ENCODE measurements at places on chromosomes 3 and 15. TPM values are rescaled to one million over a fixed set of nuclear protein-coding genes. Genes with fewer than 3 reads are reported as not detected.

DNA sequence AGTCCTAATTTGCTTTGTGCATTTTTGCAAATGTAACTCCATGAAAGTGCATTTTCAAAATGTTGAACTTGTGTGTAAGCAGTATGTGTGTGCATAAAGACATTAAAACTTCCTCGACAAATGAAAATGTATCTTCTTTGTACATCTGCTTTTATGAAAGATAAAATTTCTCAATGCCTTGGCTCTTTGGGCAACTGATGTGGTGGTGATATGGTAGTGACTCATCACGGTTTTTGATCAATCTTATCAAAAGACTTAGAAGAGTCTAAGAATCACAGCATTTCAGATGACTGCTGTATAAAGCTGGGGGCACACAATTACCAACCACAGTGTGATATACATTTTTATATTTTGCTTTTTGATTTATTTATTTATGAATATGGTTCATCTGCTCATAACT lies 5.4 kb upstream of the MASP1 start:
- no peak overlapping the region for H3K27ac ChIP-seq
- H3K27me3 ChIP-seq, result no peaks in the 10 kb centered on the region
- no peak overlapping the region for H3K4me3 ChIP-seq
- H3K36me3 ChIP-seq, result no peaks in the 10 kb centered on the region
- DNase-seq, result no peak
- H3K4me1 ChIP-seq, result no peaks in the 10 kb centered on the region

GRCh38 chr3:50334339-50335075 lies 6.1 kb downstream of the RASSF1 start:
- peaks cover 10% of the 10 kb centered on the region for H3K4me1 ChIP-seq
- peaks cover 27% of the 10 kb centered on the region for H3K36me3 ChIP-seq
- H3K27ac ChIP-seq, result no peak overlapping the region
- no peak for DNase-seq
- no peak overlapping the region for H3K4me3 ChIP-seq
- H3K27me3 ChIP-seq, result no peaks in the 10 kb centered on the region

DNA sequence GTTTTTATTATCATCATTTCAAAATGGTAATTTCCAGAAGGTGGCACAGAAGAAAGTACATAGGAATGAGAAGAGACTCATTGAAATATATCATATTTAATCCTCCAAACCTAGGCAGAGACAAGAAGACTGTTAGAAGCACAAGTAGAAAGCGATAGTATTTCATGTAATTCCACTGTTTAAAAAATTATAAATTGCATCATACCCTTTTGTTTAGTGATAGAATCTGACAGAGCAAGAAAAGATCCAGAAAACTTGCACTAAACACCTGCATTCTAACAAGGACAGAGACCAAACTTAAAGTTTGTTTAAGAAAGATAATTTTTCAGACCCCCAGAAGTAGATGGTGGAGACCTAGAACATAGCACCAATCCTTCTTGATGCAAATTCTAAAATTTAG lies 56.9 kb upstream of the CD96 start:
- no peak for DNase-seq
- no peaks in the 10 kb centered on the region for H3K4me1 ChIP-seq
- no peak overlapping the region for H3K27ac ChIP-seq
- H3K27me3 ChIP-seq, result no peaks in the 10 kb centered on the region
- H3K36me3 ChIP-seq, result no peaks in the 10 kb centered on the region
- H3K4me3 ChIP-seq, result no peak overlapping the region

DNA sequence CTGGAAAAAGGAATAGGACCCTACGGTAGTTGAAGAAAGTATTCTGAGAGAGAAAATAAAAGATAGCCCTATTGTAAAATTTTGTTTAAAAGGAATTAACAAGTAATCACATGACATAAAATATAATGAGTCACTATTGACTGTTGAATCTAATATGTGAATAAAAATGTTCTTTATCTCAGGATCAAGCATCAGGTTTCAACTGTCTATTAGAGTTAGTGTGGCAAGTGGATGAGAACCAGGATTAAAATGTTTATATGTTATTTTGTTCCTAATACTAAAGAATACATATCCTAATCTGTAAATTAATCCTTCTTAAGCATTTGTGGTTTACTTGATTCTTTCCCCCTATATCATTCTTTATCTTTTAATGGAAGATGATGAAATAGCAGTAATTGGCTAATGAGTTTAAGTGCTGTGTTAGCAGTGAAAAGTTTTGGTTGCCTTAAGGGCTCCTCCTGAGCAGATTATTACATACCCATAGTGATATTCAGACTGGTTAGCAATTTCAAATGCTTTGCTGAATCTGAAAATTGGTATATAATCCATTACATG lies 101.8 kb upstream of the BCHE start:
- H3K4me1 ChIP-seq, result no peaks in the 10 kb centered on the region
- H3K4me3 ChIP-seq, result no peak overlapping the region
- no peak for DNase-seq
- no peaks in the 10 kb centered on the region for H3K36me3 ChIP-seq

DNA sequence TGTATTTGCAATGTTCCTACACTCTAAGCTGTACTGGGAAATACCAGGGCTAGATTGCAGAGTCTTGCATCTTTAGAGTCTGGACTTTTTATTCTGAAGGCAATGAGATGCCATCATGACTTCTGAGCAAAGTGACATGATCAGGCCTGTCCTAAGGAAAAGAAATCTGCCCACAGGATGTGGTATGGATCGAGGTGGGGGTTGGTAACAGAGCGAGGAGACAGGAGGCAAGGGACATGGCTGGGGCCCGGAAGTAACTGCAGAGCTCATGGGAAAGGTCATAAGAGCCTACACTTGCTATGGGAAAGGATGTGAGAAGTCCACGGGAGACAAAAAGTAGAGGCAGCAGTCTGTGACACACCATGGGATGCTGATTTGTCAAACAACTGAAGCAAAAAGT lies 121.5 kb downstream of the OXNAD1 start:
- no peaks in the 10 kb centered on the region for H3K36me3 ChIP-seq
- no peaks in the 10 kb centered on the region for H3K4me1 ChIP-seq

- peak overlapping the region; percentile 95 for H3K27ac ChIP-seq
- DNase-seq, result no peak
- peak overlapping the region; percentile 71 for H3K4me3 ChIP-seq
- no peaks in the 10 kb centered on the region for H3K27me3 ChIP-seq
These were observed 708 bp upstream of the PTPN23 start for GRCh38 chr3:47380026-47380600.

NPAP1 gene
- total RNA-seq, result 0.35 TPM

PROS1 gene
- total RNA-seq, result 11.1 TPM

DNA sequence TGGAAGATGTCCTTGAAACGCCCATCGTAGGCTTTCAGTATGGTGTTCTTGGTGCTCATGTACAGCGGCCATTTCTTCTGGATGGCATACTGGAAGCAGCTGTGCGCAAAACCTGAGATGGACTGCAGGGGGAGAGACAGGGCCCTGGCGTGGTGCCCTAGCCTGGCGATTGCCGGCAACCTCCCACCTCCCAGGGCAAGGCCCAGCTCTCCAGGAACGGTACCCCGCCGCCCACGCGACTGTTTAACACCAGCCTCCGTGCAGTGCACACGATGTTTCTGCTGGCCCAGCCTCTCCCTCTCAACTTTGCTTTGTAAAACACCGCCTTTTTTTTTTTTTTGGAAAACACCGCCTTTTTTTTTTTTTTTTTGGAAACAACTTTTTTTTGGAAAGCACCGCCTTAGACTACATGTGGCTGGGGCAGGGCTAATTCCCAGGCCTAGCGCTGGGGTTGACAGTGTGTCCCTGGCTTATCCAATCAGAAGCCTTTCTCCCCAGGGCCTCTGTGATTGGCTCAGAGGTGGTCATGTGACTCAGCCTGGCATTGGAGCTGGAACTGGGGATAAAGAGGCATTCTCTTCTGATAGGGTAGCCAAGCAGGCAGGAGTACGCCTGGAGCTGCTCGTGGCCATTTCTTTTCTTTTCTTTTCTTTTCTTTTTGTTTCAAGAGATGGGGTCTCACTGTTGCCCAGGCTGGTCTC lies 14.7 kb downstream of the IDH2 start:
- DNase-seq, result peak; percentile 91
- no peaks in the 10 kb centered on the region for H3K27me3 ChIP-seq
- H3K27ac ChIP-seq, result peak overlapping the region; percentile 30
- peaks cover 3% of the 10 kb centered on the region for H3K36me3 ChIP-seq

GRCh38 chr3:196431181-196432136 lies 768 bp downstream of the UBXN7 start:
- H3K27ac ChIP-seq, result peak overlapping the region; percentile 77
- peak; percentile 70 for DNase-seq
- no peaks in the 10 kb centered on the region for H3K27me3 ChIP-seq
- H3K36me3 ChIP-seq, result no peaks in the 10 kb centered on the region
- H3K4me1 ChIP-seq, result no peaks in the 10 kb centered on the region

- no peak overlapping the region for H3K27ac ChIP-seq
- H3K27me3 ChIP-seq, result no peaks in the 10 kb centered on the region
- no peaks in the 10 kb centered on the region for H3K36me3 ChIP-seq
- H3K4me3 ChIP-seq, result no peak overlapping the region
These were observed 25.6 kb upstream of the VPS8 start for GRCh38 chr3:184786280-184786941.

DNA sequence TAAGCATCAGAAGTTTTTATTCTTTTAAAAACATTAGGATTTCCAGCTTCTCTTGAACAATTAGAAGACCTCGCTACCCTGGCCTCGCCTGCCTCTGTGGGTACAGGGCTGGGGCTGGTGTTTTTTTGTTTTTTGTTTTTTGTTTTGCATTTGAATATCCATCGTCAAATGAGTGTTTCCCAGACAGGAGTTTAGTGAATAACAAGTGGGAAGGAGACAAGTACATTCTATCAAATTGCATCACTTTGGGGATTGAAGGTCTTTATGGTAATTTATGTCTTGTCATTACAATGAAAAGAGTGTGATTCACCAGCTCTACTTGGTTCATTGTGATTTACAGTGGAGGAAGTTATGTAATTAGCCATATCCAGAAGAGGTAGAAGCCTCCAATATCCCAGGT lies 161.1 kb upstream of the UBE2E1 start:
- H3K36me3 ChIP-seq, result no peaks in the 10 kb centered on the region
- H3K4me3 ChIP-seq, result no peak overlapping the region
- no peak for DNase-seq
- H3K4me1 ChIP-seq, result peaks cover 4% of the 10 kb centered on the region

DNA sequence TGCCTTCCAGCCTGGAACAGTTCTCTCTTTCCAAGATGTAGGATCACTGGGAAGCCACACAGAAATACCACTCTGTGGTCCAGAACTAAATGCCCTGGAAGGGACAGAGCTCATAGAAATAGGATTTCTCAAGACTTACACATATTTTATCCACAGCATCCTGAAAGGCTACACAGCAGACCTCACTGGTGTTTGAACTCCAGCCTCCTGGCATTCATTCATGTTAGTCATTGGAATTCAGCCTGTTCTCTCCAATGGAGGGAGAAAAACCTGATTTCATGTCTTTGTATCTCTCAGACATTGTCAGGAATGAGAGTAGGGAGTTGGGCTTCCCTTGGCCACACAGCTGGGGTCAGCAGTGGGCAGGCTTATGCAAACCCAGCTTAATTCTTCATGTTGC lies 121.1 kb upstream of the PPP2R3A start:
- H3K27ac ChIP-seq, result no peak overlapping the region
- H3K4me3 ChIP-seq, result no peak overlapping the region
- no peak for DNase-seq
- no peaks in the 10 kb centered on the region for H3K4me1 ChIP-seq
- H3K27me3 ChIP-seq, result no peaks in the 10 kb centered on the region

DNA sequence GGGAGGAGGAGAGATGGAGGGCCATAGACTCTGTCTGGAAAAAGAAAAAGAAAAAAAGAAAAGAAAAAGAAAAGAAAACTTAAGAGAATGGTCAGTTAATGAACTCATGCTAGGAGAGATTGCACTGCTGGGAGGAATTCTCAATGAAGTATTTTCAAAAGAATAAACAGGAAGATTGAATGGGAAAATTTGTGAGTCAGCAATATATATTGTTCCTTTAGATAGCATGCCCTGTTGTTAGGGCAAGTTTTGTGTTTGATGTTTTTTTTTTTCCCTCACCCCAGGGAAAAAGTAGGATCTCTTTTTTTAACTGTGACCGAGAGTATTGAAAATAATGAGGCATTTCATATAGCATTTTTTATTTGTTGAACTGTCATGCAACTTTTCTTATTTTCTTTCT lies 7.8 kb upstream of the NR1D2 start:
- no peaks in the 10 kb centered on the region for H3K27me3 ChIP-seq
- H3K27ac ChIP-seq, result no peak overlapping the region
- H3K36me3 ChIP-seq, result no peaks in the 10 kb centered on the region
- H3K4me3 ChIP-seq, result no peak overlapping the region

- no peaks in the 10 kb centered on the region for H3K27me3 ChIP-seq
- peak overlapping the region; percentile 6 for H3K4me3 ChIP-seq
- no peaks in the 10 kb centered on the region for H3K36me3 ChIP-seq
- peaks cover 4% of the 10 kb centered on the region for H3K4me1 ChIP-seq
- DNase-seq, result peak; percentile 88
These were observed 472 bp downstream of the BSN start for GRCh38 chr3:49554633-49555265.

NRROS gene
- 3.6 TPM for total RNA-seq

PCBP4 gene
- total RNA-seq, result 19.8 TPM

DNA sequence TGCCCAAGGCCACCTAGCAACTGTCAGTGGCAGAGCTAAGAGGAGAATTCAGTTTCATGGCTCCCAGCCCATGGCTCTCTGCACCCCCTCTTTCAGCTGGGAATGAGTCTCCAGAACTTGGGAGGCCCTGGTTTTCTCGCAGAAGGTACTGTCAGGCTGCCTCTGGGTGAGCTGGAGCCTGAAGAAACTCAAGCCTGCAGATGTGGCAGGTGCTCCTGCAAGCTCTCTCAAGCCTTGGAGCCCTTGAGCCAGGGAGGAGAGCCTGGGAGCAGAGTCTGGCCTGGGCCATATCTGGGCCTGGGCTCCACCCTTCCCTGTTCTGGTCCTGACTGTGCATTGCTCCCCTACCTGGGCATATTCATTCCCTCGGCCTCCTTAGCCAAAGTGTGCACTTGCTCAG lies 74.4 kb upstream of the TLE3 start:
- no peaks in the 10 kb centered on the region for H3K4me1 ChIP-seq
- H3K4me3 ChIP-seq, result no peak overlapping the region
- no peak overlapping the region for H3K27ac ChIP-seq
- H3K27me3 ChIP-seq, result no peaks in the 10 kb centered on the region

- no peak for DNase-seq
- H3K27ac ChIP-seq, result peak overlapping the region; percentile 94
These were observed 535 bp downstream of the MCTP2 start for GRCh38 chr15:94231723-94232468.

DNA sequence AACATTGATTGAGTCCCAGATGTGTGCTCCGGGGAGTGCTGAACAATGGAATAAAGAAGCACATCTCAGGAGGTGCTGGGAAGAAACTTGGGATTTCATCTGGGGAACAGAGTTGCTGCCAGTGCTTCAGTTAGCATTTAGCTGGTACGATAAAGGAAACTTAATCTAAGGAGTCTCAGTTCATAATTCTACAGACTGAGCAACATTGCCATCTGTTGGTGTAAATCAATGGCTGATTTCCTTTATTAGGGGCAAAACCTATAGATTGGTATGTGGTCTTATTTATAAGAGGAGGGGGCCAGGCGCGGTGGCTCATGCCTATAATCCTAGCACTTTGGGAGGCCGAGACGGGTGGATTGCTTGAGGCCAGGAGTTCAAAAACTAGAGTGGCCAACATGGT lies 8.9 kb downstream of the MKRN2OS start:
- no peaks in the 10 kb centered on the region for H3K27me3 ChIP-seq
- no peak overlapping the region for H3K4me3 ChIP-seq
- H3K4me1 ChIP-seq, result no peaks in the 10 kb centered on the region
- DNase-seq, result no peak
